Right cardiac atrium (tissue), 5 donors: ENCODE measurements at places on chromosomes 6 and 20. TPM values are rescaled to one million over a fixed set of nuclear protein-coding genes. Genes with fewer than 3 reads are reported as not detected.
A peak's percentile ranks its signal among the peaks of the same experiment; 100 is the strongest.

The DZANK1 gene
- total RNA-seq, result 0.71 TPM

The VGLL2 gene
- total RNA-seq, result 4.6 TPM

The ARMC12 gene
- not detected for total RNA-seq

The C20orf204 gene
- 0.82 TPM for total RNA-seq

The C20orf202 gene
- total RNA-seq, result 0.31 TPM

DNA sequence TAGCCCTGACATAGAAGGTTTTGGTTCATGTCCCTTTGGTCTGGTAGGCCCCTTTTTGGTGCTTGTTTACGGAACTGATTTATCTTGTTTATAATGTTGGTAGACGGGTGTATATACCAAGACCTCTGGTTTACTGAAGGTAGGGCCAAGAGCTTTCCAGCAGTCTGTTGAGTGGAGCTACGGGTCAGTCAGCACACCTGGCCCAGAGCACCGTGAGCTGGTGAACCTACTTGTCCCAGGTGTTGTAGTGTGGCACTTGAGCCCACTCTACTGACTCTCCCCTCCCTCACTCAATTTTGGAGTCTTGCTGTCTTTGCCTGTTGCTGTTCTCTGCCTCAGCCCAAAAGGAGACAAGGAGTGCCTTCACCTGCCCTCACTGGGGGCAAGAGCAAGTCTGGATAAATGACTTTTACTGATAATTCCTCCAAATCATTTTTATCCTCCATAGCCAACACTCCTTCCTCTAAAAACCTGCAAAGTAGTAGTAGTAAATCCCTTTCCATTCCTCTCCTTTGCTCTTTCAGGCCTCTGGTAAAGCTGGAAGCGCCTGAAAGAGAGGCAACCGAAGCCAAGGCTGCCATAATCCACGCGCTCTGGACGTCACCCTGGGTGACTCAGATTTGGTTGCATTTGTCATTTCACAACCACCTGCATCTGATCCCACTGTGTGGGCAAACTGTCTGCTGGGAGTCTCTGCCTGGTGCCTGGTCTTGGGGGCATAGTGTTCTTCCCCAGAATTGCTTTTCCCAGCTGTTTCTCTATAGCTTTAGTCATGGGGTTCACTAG, 22.2 kb downstream of the RREB1 start:
- DNase-seq, result peak; percentile 53

GRCh38 chr6:131073577-131073976, 10.5 kb upstream of the EPB41L2 start:
- DNase-seq, result no peak

GRCh38 chr6:48765352-48765961, 654.5 kb upstream of the PTCHD4 start:
- DNase-seq, result peak; percentile 20

GRCh38 chr20:63606686-63607085, 20.2 kb downstream of the GMEB2 start:
- DNase-seq, result no peak

- no peak for DNase-seq
Observed at GRCh38 chr6:6998194-6998569, 109.6 kb upstream of the RREB1 start.

GRCh38 chr20:34370062-34370461, 7.0 kb downstream of the ITCH start:
- no peak for DNase-seq

- DNase-seq, result peak; percentile 87
Observed at GRCh38 chr20:57089699-57090144, 176.7 kb downstream of the BMP7 start.

DNA sequence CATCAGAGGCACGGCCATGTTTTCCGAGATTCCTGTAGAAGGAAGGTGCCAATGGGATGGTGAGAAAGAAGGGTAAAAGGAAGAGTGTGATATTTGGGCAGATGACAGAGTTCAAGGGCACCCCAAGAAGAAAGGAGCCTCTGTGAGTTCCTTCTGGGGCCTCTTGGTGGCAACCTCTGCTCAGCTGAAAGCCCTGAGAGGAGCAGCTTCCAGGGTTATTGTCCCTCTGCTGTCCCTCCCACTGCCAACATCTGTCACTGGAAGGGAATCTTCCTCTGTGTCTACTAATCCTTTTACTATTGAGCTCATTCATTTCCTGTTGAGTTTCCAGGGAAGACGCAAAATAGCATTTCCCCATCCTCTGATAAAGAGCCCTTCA, 40.0 kb upstream of the KCNK16 start:
- no peak for DNase-seq

DNA sequence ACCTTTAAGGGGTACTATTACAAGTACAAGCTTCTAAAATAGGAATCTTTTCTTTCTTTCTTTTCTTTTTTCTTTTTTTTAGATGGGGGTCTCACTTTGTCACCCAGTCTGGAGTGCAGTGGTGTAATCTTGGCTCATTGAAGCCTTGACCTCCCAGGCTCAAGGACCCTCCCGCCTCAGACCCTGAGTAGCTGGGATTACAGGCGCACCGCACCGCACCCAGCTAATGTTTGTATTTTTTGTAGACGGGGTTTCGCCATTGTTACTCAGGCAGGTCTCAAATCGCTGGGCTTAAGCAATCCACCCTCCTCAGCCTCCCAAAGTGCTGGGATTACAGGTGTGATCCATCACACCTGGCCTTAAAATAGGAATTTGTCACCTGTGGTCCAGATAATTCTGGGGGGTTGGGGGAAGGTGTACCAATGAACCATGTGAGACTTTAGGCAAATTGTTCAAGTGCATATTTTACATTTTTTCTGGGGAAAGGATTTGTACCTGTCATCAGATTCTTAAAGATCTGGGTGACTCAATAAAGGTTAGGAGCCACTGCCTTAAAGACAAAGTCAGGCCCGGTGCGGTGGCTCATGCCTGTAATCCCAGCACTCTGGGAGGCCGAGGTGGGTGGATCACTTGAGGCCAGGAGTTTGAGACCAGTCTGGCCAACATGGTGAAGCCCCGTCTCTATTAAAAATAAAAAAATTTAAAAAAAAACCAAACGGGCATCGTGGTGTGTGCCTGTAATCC, 19.7 kb upstream of the SYNJ2 start:
- DNase-seq, result no peak
